Hypothalamus (tissue), 51 donors: ENCODE measurements at places on chromosomes 5 and 9.

- no peak for DNase-seq
Measured at GRCh38 chr9:127458921-127459320, 7.6 kb downstream of the LRSAM1 start.

DNA sequence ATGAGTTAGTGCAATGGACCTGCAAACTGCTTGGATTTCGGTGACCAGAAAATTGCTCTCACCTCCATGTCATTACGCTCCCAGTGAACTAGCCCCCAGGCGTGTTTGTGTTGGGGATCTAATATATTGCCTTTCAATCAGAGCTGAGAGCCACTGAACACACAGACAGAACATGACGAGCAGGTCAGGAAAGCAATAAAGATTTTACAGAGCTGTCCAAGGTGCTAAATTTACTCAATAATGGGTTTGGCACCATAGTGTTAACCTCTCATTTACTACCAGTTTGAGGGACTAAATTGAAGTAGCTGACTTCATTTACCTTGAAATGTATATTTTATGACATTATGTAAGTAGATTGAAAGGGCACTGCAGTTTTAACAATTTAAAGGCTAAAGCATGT is 383.0 kb downstream of the EBF1 start:
- no peak for DNase-seq

- DNase-seq, result no peak
Measured at GRCh38 chr5:56825222-56825824, 10.0 kb downstream of the MAP3K1 start.

- no peak for DNase-seq
Measured at GRCh38 chr9:5466766-5467165, 16.4 kb downstream of the CD274 start.

- no peak for DNase-seq
Measured at GRCh38 chr5:60210810-60211209, 317.3 kb upstream of the PDE4D start.

DNA sequence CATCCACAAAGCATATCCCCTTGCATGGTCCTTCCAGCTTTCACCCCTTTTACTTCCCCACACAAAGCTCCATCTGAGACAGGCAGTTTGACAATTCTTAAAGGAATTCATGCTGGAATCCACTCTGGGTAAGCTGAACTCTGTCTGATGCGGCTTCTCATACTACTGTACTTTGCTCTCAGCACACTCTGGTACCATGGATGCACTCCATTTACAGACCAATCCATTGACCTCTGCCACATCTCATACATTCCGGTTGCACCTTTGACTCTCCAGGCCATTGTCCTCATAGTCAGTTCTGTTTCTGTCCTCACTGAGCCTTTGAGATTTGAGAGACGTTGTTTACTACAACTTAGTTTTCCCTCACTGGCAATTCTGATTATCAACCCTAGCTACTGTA is 12.2 kb downstream of the SPATA9 start:
- no peak for DNase-seq

DNA sequence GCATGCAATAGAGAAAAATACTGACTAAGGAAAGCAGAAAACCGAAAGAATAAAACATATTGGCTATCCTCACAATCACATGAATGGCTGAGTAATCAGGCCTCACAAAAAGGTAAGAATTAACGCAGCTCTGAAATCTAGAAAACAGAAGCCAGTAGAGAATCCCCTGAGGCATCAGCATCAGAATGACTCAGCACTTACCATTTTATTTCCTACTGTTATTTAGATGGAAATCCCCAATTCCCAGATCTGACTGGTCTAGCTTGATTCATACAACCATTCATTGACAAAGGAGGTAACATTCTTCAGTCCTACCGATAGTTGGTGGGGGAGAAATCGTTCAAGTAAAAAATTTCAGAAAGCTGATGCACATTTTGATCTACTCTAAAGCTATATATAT is 1408.4 kb upstream of the WWC1 start:
- DNase-seq, result no peak

GRCh38 chr9:35274993-35275392 is 113.2 kb downstream of the UNC13B start:
- no peak for DNase-seq

- DNase-seq, result no peak
Measured at GRCh38 chr9:21615446-21615845, 133.3 kb upstream of the IFNE start.

- DNase-seq, result no peak
Measured at GRCh38 chr5:126848253-126848652, 71.3 kb downstream of the LMNB1 start.

DNA sequence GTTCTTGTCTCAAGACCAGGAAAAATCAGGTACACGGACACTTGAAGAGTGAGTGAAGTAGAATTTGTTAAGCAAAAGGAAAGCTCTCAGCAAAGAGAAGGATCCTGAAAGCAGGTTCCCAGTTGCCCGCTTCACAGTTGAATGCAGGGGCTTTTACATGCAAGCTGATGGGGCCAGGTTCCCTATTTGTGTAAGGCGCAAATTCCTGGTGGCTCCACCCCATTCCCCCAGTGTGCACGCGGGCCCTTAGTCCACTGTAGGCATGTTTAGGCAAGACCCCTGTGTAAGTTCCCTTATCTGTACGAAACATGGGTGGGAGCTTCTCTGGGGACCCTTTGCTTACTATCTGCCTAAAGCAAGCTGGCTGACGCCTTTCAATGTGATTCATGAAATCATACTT is 2.7 kb upstream of the AGTPBP1 start:
- no peak for DNase-seq

DNA sequence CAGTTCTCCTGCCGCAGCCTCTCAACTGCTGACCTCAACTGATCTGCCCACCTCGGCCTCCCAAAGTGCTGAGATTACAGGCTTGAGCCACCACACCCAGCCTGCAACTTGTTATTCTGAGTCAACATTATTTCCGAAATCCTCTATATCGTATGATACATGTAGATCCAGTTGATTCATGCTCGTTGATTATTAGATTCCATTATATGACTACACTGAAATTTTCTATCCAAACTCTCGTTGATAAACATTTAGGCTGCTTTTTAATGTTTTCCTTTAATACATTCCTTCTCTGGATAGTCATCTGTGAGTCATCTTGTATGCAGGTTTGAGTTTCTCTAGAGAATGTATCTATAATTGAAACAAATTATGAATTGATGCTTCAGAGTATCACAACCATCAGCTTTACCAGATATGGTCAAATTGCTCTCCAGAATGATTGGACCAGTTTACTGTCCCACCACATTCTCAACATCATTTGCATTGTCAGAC is 4.1 kb downstream of the CDK7 start:
- DNase-seq, result no peak

DNA sequence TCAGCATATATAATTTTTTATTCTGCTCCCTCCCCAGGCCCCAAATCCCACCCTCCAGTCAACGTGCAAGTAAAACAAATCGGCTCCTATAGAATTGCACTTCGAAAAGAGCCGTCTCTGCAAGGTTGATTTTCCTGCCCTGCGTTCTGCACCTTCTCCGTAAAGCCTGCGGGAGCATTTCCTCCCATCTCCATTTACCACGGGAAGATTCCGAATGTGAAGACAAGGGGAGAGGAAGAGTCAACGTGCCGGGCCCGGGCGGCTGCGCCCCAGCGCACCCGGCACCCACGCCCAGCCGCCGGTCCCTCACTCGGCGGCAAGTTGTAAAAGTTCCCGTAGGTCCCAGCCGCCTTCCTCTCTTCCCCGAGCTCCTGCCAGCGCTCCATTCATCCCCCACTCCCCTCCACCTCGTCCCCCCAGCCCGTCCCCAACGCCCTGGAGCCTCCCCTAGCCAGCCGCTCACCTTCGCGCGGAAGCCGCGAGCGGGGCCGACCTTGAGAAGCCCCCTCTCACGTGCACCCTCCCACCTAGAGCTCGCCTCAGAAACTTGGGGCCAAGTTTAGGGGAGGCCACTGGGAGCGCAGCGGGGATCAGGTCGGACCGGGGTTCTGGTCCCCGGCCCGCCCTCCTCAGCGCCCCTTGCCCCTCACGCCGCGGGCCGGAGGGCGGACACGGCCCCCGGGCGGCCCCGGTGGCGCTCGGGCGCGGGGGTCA is 431 bp downstream of the BNC2 start:
- peak; percentile 27 for DNase-seq

DNA sequence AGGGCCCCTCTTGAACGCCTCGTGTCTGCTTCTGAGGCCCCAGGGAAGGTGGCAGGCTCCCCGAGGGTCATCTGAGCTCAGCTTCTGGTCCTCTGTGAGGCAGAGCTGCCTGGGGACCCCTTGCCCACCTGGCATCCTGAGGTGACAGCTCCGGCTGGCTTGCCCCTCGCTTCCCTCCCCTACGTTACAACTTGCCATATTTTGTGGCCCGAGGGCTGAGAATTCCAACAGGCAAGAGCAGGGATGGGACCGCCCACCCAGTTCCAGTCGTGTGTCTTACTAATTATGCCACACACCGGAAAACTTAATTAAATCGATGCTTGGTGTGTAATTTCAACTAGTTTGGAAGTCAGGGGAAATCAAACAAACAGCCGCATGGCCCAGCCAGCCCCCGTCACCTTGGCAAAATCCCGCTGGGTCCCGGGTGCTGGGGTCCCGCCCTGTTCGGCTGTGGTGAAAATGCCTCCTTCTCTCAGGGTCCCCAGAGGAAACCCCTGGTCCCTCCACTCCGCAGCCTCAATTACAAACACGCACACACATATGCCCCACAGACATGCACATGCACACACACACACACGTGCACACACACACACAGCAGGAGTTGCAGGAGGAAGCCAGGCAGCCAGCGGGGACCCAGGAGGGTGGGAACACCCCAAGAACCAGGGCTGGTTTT is 221.0 kb upstream of the IER5L start:
- DNase-seq, result no peak

DNA sequence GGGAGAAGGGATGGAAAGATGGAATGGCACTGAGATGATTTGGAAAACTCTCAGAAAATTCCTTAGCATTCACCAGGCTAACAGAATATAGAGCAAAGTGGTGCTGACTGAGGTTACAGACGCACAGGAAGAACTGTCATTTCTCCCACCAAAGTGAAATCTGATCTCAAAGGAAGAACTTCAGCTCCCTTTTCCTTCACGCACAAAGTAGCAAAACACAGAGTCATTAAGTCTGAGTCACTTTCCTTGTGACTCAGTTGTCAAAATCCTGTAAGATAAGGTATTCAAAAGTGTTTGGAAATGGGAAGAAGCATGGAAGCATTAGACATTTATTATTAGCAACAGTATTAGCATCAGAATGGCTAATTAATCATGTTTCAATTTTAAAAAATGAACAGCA is 11.7 kb downstream of the MPDZ start:
- no peak for DNase-seq

DNA sequence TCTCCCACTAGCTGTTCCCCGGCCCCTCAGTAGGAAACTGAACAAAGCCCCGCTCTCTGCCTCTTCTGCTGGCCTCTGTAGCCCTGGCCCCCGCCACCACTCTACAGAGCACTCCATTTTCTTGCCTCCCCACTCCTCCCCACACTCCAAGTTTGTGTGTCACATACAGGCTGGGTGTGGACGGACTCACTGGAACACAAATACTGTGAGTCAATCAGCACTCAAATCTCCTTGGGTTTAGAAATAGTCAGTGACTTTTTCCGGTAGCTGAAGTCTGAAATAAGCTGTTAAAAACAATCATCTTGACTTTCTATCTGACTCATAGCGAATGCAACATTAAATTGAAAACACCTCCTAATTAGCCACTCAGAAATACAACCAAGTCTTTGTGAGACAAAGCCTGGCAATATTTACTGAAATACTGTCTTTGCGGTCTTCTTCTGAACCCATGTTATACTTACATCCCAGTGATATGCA is 122.5 kb downstream of the LHFPL2 start:
- no peak for DNase-seq

- no peak for DNase-seq
Measured at GRCh38 chr5:80318212-80318611, 1.6 kb upstream of the SPZ1 start.

DNA sequence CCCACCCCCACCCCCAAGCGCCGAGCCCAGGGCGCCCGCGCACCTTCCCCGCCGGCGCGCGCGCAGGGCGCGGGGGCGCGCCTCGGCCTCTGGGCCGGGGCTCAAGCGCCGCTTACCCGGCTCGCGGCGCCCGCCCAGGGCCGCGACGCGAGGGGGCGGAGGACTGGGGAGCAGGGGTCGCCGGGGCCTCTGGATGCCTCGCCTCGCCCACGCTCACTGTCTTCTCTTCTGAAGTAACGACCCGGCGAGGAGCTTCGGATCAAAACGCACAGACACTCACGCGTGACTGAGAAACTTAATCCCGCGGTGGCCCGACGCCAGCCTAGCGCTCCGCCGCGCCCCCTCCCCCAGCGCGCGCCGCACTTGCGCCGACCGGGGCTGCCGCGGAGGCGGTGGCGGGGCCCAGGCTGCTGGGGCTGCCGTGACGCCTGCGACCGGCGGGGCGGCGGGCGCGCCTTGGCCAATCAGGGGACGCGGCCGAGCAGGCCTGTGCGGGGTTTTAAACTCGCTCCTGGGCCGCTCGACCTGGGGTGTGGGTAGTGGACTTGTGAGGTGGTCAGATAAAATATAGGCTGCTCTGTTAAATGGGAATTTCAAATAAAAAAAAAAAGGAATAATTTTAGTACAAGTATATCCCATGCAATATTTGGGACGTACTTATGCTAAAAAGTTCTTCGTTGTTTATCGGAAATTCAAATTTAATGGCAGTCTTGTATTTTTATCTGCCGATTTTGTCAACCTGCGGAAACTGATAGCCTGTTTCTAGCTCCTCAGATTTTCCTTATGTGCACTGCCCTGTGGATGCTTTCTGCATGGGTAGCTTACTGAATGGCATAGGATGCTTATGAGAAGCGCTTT is at the start of gene MPDZ:
Gene MPDZ (minus strand): TSS at position 409 of the 858 bp plus-strand sequence. CDS start 29,377 bp downstream, outside the sequence.
- no peak for DNase-seq

DNA sequence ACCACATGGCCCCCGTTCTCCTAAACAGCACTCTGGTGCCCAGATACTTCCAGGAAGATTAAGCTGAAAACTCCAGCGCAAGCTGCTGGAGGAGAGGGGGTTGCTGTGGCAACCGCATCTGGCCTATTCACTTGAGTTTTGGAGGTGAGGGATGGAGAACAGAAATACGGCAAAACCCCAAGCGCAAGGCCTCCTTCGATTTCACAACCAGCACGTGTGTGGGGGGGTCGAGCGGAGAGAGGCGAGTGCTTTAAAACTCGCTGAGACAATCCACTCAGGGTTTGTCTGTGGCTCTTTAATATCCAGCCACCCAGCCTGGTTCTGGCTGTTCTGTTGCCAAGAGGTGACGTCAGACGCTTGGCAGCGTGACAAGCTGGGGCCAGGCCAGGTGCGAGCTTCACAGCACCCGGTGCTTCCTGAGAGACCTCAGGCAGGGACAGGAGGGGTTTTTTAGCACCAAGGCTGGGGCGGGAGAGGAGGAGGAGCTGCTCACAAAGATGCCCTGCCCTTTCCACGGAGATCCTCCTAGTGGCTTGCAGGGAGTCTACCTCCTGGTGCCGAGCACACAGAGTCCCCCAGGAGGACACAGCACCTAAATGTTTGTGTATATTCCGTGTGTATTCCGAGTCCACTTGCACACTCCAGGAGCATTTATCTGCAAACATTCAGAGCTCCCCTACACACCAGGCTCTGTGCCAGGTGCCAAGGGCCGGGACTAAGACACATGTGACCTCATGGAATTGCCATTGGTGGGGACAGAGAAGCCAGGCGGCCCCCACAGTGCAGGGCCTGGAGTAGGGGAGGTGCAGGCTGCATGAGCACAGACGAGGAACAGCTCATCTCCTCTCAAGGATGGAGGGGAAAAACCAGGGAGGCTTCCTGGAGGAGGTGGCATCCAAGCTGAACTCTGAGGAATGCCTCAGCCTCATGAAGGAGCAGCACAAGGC is 194.6 kb downstream of the OLFM1 start:
- DNase-seq, result peak; percentile 53

- DNase-seq, result no peak
Measured at GRCh38 chr5:3385991-3386519, 209.6 kb upstream of the IRX1 start.
